Neural cell (in vitro differentiated cells): ENCODE measurements at places on chromosomes 4 and X. TPM values are rescaled to one million over a fixed set of nuclear protein-coding genes. Genes with fewer than 3 reads are reported as not detected.

INTU gene
- 14.0 and 15.7 TPM in 2 replicates for polyA plus RNA-seq

CXorf51A gene
- not detected in 2 replicates for polyA plus RNA-seq

RAPGEF2 gene
- 134 and 145 TPM in 2 replicates for polyA plus RNA-seq

SERPINA7 gene
- polyA plus RNA-seq, result not detected in 2 replicates
